Coronary artery (tissue), 2 donors: ENCODE measurements at places on chromosomes 3 and 15.

- DNase-seq, result no peak
Observed at GRCh38 chr3:111326144-111326995, 215.6 kb upstream of the CD96 start.

DNA sequence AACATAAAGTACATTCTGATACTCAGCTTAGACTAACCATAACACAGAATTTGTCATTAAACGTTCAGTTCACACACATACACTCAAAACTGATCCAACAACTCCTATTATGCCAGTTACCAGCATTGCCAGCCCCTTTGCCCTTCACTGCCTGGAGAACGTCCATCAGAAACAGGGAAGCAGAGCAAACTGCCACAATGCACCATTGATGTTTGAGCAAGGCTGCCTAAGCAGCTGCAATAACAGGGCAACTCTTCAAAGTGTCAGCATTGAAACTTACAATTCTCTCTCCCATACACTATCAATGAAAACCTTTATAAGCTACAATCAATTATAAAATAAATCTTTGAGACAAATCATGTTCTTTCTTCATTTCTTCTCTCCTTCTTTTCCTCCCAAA lies 85.1 kb downstream of the ZBTB20 start:
- DNase-seq, result no peak

DNA sequence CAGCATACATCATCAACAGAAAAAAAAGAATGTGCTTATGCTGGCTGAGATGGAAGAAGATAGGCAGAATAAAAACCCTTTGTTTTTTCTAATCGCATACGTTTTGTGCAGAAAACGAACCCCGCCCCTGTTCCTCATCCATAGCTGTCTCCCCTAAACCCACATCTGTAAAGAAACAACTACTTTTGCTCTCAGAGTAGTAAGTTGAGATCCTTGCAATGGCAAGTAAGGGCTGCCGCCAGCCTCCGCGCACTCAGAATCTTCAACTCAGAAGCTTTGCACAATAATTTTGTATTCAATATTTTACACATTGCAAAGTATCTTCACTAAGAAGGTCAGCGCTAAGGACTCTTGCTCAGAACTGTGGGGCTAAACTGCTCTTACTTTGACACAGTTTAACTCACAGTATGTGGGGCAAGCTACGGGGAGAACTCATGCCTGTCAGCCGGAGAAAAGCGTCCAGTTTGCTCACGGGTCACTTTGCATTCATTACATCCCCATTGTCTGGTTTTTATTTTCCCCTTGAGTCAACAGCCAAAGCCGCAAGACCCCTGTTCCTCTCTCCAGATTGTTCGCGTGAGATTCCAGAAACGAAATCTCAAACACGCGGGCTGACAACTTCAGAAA lies 1.0 kb downstream of the LYSMD4 start:
- DNase-seq, result no peak

DNA sequence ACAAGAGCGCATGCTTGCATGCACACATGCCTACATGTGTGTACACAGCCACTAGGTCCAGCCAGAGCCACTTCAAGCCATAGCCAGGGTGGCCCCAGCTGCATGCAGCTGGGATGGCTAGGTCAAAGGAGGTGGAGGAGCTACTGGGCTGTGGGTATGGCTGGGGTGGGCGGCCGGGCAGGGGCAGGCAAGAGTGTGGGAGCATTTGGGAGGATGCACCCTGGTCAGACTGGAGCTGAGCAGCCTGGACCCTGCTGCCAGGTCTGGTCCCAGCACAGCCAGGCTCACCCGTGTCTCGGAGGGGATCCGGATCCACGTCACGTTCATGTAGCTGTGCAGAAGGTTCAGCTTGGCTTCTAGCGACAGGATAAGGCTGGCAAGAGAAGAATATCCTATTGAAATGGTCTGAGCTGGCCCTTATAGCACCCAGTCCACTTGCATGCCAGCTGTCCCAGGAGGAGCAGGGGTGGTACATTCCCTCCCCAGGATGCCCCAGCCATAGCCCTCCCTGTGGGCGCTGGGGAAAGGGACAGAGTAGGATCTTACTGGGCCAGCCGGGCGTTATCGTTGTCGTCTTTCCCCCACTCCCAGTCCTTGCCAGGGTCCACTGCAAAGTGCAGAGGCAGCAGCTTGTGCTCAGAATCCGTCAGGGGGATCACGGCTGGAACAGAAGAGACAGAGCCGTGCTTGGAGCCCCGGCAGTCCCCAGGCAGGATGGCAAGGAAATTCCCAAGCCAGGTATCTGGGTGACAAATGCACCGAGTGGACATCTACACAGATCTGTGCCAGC lies 160.5 kb downstream of the KLF13 start:
- peak; percentile 72 for DNase-seq

DNA sequence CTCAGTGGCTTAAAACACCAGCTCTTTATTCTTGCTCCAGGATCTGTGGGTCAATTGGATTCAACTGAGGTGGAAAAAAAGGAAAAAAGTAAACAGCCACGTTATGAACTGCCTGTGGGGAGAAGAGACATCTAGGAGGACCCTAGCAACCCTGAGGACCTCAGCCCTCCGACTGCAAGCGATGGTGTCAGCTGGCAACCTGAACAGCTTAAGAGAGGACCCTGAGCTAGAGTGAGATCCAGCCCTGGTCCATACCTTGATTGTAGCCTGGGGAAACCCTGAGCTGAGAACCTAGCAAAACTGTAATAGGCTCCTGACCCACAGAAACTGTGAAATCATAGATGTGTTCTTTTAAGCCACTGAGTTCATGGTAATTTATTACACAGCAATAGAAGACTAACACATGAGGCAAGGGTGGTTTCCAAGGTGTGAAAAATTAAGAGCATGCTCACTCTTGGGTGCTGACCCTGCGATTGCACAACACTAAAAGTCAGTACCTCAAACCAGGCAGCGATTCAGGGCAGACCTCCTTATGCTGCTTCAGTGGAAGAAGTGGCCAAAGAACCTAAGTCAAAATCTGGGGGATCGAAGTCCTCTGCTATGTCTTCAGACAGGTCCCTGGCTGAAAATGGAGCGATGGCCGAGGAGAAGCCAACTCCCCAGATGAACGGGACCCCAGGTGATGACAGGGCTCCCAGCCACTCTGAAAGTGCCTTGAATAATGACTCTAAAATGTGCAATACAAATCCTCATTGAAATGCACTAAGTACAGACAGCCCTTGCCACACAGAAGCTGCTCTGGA lies 57.7 kb downstream of the GASK1A start:
- peak; percentile 40 for DNase-seq
